ENCODE measurements at places on chromosomes 7 and 10. TPM values are rescaled to one million over a fixed set of nuclear protein-coding genes. Genes with fewer than 3 reads are reported as not detected.

Gene FKBP6
- total RNA-seq, result not detected

Gene FUOM
- 28.8 TPM for total RNA-seq

Gene AVPI1
- 5.0 TPM for total RNA-seq

DNA sequence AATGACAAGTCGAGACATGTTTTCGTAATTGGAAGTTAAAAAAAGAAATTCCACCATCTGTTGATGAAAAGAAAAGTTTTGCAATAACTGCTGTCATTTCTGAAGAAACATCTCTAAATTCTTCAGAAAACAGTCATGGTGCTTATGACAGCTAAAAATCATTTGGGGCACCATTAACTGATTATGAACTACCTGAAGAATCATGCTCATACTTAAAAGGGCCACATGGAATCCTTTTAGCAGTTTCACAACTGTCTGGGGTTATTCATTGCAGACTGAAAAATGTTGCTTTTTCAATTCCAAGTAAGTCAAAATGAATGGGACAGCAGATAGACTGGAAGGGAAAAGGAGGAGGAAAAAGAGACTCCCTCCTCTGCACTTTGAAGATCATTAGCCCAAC is 134.2 kb downstream of the CHN2 start:
- DNase-seq, result no peak

- peak; percentile 84 for DNase-seq
These were observed 172.6 kb downstream of the FAM107B start for GRCh38 chr10:14601872-14602725.

GRCh38 chr10:114876602-114877300 is 55.2 kb downstream of the FHIP2A start:
- DNase-seq, result no peak

- DNase-seq, result no peak
These were observed 109.1 kb downstream of the SRPK2 start for GRCh38 chr7:105279688-105280007.

DNA sequence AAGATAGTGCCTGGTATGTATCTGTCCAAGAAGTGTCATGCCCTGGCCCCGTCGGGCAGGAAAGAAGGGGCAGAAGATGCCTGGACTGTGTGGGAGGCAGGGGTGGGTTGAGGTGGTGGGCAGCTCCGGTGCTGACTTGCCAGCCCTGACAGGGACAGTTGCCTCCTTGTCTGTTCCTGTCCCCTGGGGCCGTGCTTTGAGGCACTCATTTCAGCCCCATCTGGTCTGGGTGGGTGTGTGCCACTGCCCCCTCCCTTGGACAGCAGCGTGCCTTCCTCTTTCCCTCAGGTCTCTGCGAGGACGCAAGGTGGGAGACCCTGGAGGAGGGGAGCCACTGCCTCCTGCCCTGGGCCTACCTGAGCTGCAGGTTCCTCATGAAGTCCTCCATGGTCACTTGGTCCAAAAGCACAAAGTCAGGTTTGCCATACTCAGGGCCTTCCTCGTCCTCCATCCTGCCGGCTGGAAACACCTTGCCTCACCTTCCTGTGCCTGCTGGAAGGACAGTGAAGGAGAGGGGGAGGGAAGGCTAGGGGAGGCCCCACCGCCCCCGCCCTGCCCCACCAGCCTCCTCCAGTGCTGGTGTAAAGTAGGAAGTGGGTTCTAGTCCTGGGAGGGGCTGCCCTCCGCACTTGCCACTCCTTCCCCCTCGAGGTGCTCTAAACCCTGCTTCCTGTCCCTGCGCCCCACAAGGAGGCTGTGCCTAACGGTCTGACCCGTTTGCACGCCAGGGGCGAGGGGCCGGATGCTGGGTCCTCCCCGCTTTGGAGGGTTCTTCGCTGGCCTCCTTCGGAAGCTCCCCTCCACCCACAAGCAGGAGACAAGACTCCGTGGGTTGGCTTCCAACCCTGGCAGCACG is at the start of gene MYO1G:
MYO1G (minus strand) TSS at position 505 of the 856 bp plus-strand sequence; CDS start at position 451, 54 bp downstream.
- no peak for DNase-seq

DNA sequence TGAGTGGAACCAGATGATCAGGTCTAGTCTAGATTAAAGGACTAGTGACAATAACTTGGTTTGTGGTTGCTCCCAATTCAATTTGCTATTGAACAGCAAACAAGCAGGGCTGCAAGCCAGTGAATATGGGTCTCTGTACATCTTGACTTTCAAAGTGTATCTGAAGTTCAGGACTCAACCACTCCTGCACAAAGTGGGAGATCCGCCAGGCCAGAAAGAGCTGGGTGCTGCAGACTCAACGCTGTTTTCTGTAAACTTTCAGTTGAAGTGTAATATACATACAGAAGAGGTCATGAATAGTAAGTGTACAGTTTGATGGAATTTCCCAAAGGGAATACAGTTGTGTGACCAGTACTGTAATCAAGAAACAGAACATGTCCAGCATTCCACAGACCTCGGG is 416.6 kb downstream of the RPS24 start:
- DNase-seq, result no peak

DNA sequence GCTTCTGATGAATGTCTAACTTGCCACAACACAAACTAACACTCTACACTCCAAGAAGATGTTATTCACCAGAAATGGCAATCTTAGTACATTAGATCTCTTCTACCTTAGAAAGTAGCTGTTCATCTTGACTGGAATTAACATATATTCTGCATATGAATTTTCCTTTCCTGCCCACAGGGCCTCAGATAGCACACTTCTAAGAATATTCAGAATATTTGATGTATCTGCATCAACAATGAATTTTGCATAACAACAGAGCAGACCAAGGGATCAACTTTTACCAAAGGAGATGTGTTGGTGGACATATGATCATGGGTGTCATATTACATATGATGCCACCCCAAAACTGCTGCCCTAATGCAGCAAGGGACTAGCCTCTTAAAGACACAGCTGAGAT is 960.8 kb upstream of the GHITM start:
- no peak for DNase-seq

DNA sequence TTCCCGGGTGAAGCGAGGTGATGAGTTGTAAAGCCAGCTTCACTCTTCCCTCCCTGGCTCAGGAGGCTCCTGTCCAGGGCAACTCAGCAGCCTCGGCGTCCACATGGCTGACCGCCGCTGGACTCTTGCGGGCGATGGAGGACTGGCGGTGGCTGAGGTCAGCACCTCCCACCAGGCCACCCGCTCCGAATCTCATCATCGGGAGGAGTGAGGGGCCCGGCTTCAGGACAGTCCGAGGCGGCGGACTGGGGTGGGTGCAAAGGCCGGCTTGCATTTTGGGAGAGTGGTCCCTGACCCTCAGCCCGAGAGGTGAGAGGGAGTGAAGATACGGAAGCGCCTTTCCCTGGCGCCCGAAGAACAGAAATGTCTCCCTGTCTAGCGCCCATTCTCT is 759 bp downstream of the DNAJB12 start:
- DNase-seq, result peak; percentile 12

DNA sequence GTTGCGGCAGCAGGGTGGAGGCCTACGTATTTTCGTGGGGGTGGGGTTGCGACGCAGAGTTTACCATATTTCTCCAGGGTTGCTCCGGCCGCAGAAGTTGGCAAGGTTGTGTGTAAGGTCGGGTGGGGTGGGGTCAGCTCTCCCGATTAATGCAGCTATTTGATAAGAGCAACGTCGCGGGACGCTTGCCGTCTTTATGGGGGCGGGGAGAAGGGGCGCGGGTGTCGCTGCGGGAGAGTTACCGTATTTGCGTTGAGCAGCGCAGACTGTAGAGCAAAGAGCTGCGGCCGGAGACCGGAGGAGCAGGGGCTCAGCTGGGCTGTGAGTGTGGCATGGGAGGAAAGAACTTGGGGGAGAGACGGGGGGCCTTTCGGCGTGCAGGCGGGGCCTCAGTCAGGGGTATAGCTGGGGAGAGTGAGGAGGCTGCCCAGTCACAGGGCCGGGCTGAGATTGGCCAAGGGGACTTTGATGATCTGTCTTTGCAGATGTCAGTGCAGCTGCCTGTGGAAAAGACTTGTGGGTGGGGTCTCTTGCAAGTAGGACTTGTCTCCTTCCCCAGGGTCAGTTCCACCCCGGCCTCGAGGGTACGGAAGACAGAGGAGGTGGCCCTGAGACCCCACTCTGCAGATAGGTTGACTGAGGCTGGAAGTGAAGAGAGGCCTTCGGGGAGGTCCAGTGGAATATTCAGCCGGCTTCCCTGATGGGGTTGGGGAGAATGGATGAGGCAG is 26.6 kb downstream of the ZNF775 start:
- DNase-seq, result peak; percentile 29

GRCh38 chr7:2165610-2166594 is 66.8 kb downstream of the MAD1L1 start:
- DNase-seq, result no peak

DNA sequence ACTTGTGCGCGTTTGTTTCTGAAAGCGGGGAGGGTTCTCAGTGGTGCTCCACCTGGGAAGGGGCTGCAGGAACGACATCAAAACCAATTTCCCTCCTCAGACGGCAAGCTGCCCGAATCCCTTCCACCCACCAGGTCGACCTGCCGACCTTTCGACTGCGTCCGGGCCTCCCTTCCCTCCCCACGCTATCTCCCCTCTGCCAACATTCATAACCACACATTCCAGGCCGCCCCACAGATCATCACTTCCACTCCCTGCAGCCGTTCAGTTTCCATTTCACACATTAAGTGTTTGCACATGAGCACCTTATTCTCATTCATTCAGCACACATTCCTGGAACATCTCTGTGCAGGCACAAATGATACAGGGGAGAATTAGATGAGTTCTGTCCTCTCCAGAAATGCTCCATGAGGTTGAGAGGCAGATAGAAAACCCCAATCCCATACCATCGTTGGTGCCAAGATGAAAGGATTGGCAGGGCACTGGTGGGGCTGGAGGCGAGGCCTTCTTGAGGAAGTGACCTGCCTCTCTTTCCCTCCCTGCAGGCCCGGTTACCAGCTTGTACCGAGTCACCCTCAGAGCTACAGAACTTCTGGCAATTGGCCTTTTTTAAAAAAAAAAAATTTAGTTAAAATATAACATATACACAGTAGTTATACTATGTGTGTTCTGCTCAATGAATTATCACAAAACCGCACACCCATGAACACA is 70.0 kb downstream of the MINDY4 start:
- DNase-seq, result peak; percentile 49

DNA sequence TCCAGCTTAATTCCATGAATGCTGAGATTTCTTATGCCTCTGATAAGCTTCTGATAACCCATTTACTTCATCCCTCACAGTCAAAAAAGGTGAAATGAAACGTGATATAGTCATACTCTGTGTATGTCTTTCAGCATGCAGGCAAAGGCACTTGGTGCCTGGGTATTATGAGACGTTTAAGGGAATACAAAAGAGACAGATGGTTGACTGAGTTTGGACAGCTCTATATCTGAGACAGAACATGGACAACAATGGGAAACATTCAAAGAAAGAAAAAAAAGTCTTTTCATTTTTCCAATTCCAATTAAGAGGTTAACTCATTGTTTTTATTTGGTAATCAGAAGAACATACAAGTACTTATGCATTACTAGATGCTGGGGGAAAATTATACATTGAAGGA is 96.2 kb downstream of the PPP1R17 start:
- DNase-seq, result no peak

- no peak for DNase-seq
These were observed 50.4 kb downstream of the TCF7L2 start for GRCh38 chr10:113000442-113000841.

- DNase-seq, result peak; percentile 89
These were observed 99.7 kb upstream of the CAV2 start for GRCh38 chr7:116399819-116400218.

- DNase-seq, result peak; percentile 87
These were observed 224.8 kb upstream of the LYZL1 start for GRCh38 chr10:29063806-29064644.

- DNase-seq, result no peak
These were observed 42.2 kb downstream of the GPR85 start for GRCh38 chr7:113044394-113044793.

DNA sequence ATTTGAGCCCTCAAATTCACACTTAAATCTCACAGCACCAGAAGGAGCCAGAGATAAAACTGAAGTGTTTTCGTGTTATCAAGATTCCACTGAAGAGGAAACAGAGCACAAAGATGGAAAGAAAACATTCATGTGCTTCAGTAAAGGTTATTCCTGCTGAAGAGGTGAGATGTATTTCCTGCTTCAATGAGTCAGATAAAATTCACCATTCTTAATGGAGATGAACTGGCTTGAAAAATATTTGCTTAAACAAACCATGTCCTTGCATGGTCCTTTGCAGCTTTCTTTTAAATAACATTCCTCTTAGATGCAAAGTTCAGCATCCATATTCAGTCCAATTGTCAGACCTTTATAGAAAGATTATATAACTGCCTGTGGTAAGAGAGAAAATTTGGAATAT is 294.2 kb downstream of the IPMK start:
- DNase-seq, result peak; percentile 45

DNA sequence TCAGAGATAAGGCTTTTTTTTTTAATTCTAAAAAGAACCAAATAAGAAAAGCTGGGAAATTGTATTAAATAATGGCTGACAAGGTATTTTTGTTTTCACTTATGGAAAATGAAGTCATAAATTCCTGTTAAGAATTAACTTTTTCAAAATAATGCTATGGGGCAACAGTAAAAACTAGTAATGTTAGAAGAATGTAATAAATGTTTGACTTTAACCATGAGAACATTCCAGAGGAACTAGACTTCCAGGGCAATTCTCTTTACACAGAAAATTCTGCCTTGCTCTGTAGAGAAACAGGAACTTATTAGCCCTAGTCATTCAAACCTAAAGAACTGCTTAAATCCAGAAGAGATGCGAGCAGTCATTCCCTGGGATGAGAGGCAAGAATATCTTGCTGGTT is 571.1 kb downstream of the IPMK start:
- peak; percentile 84 for DNase-seq

DNA sequence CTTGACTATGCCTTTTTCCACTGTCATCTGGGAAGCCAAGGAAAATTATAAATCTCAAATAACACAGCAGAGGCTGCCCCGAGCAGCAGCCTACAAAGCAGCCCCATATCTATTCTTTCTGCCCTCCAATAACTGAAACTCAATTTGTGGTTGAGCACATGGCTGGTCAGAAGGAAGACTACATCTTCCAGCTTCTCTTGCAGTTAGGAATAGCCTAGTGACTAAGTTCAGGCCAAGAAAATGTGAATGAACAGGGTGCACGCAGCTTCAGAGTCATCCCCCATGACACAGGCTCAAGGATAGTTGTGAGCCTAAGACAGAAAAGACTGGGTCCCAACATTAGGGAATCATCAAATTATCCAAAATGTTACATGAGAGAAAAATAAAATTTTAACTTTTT is 42.3 kb downstream of the CHCHD3 start:
- DNase-seq, result no peak

GRCh38 chr7:87926581-87927461 is 7.2 kb upstream of the ADAM22 start:
- peak; percentile 71 for DNase-seq

DNA sequence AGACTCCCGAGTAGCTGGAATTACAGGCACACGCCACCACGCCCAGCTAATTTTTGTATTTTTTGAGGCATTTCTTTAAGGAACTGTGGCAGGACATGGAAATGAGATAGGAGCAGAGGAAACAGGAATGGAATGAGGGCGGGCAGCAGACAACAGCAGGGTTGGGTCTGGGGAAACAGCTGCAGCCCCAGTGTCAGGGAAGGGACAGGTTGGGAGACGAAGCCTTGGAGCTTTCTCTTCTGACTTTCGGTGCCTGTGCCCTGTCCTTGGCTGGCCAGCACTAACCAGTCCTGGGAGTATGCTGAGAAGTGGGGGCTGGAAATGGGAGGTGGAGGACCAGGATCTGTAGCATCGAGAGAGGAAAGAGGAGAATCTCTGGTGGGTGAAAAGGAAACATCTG is 47.4 kb downstream of the ATOH7 start:
- DNase-seq, result no peak
